ENCODE measurements at places on chromosomes 6 and 20. TPM values are rescaled to one million over a fixed set of nuclear protein-coding genes. Genes with fewer than 3 reads are reported as not detected.

Gene IPCEF1
- total RNA-seq = 1.9 TPM

Gene DEFB110
- total RNA-seq = not detected

- no peak for DNase-seq
These were observed 5.4 kb downstream of the OR2H2 start for GRCh38 chr6:29590218-29590808.

- DNase-seq = no peak
These were observed 19.0 kb downstream of the HECA start for GRCh38 chr6:139153855-139154254.

Gene ATP9A
- 48.8 TPM for total RNA-seq

Gene TREM1
- total RNA-seq = not detected

GRCh38 chr6:160088069-160088783 lies 33.4 kb upstream of the SLC22A1 start:
- no peak for DNase-seq

- no peak for DNase-seq
These were observed 409.5 kb upstream of the AGPAT4 start for GRCh38 chr6:161683400-161683799.

- no peak for DNase-seq
These were observed 2.4 kb downstream of the BPI start for GRCh38 chr20:38306379-38306778.

GRCh38 chr20:6768228-6769140 lies 998 bp downstream of the BMP2 start:
- no peak for DNase-seq

- DNase-seq = no peak
These were observed 64.2 kb upstream of the NEDD9 start for GRCh38 chr6:11296449-11297375.

- DNase-seq = peak; percentile 100
These were observed 94.0 kb upstream of the NHSL1 start for GRCh38 chr6:138593124-138593877.

Gene HNF4A
- total RNA-seq = not detected

- no peak for DNase-seq
These were observed 306.5 kb upstream of the RUNX2 start for GRCh38 chr6:45021676-45022075.

Gene SSTR4
- total RNA-seq = not detected

Gene TREML4
- total RNA-seq = not detected

GRCh38 chr20:62595491-62595890 lies 46.8 kb upstream of the SLCO4A1 start:
- no peak for DNase-seq

Gene MAS1
- not detected for total RNA-seq

- DNase-seq = no peak
These were observed 838 bp downstream of the TNFAIP3 start for GRCh38 chr6:137867685-137868509.

DNA sequence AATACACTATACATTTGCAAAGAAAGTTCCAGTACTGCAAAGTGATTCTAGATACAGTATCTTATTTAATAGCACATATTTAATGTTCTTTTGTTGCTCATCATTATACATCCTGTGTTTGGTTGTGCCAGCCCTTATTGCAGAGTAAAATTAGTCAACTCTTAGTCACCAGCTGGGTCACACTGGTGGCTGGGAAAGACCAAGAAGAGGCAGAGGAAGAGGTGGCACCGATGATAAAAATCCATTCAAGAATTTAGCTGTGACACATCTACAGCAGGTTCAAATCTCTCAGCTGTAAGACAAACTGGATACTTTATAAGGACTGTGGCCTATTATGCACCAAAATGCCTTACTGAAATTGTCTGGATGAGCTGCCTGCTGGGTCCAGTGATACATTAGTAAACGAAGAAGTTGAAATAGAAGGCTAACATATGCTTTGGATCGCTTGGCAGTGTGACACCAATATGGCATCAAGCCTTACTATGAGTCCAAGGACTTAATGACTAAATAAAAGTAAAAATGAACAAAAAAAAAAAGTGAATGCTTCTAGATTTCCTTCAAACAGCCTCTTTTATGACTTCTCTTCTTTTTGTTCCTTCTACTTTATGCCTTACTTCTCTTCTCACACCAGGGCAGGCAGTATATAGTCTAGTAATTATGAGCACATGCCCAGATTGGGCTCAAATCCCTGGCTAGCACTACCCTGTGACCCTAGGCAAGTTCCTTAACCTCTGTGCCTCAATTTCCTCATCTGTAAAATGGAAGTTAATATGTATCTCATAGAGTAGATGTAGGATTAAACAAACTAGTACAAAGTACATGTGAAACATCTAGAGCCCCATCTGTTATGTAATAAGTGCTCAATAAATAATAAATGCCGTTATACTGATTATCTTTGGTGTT lies 29.4 kb upstream of the RNF8 start:
- no peak for DNase-seq

- no peak for DNase-seq
These were observed 16.6 kb downstream of the HRH3 start for GRCh38 chr20:62203378-62204030.

Gene SGK2
- total RNA-seq = not detected

Gene GUCA1A
- total RNA-seq = not detected

Gene SPATA2
- 4.4 TPM for total RNA-seq

Gene ARMH2
- not detected for total RNA-seq

GRCh38 chr6:147834084-147834776 lies 325.7 kb downstream of the SAMD5 start:
- DNase-seq = no peak

DNA sequence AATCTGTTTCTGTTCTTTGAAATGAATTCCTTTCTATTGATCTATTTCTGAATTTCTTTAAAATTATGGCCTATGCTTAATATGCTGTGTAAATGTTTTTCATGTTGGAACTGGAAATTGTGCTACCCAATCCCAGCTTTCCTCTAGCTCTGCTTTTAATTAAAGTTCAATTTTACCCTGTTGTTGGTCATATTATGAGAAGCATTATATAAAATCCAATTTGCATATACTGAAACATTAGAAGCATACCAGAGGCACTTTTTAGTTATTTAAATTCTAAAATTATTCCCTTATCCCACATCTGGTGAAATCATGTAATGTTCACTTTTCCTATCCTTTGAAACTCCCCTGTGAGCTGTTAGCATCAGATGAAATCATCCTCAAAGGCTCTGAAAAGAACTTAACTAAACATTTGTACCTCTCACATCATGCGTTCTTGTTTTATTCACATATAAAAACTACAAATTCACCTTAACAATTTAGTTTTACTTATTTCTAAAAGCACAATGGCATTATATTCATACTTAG lies 160.6 kb upstream of the COL21A1 start:
- no peak for DNase-seq

- DNase-seq = no peak
These were observed 659 bp downstream of the TMX4 start for GRCh38 chr20:8018958-8019245.

GRCh38 chr20:1637226-1637625 lies 17.4 kb upstream of the SIRPB1 start:
- DNase-seq = no peak

DNA sequence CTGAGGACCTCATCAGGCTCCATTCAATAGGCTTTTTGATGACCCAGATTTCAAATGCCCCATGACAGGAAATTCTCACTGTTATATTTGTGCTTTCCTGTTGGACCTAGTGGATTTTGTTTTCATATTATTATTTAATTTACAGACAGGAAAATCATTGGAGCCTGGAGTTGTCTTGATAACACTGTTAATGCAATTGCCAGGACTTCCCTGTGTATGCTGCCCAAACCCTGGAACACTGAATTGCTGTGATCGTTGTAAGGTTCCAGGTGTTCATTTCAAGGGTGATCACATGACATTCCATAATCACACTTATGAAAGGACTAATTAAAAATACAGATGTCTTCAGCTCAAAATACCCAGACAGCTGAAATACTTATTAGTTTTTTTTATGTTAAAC lies 783.2 kb downstream of the DHX35 start:
- DNase-seq = no peak

- no peak for DNase-seq
These were observed 15.4 kb downstream of the TFAP2A start for GRCh38 chr6:10399451-10399850.

Gene AK9
- total RNA-seq = 11.2 TPM

DNA sequence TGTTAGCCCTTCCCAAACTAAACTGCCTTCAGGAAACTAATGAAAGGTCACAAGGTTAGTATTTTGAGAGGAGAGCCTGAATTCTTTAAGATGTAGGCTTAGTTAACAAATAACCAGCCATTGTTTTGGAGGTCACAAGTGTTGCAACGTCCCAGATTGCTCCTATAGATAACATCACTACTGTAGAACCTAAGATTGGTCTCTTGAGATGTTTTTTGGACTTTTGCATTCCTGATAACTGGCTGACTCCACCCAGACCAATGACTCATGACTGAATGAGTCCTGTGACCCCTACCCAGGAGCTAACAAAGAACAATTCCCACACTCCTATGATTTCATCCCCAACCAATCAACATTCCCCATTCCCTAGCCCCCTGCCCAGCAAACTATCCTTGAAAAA lies 178.8 kb downstream of the SCP2D1 start:
- no peak for DNase-seq

Gene DYNLT2
- total RNA-seq = 0.48 TPM

GRCh38 chr6:68695838-68696237 lies 60.8 kb downstream of the ADGRB3 start:
- no peak for DNase-seq

Gene TMEM14B
- total RNA-seq = 84.0 TPM

GRCh38 chr20:10780901-10781300 lies 107.1 kb upstream of the JAG1 start:
- DNase-seq = no peak

Gene SLC26A8
- total RNA-seq = not detected

Measured in glomerular endothelial cell (primary cell).